Nucleus accumbens (tissue), 56 donors: ENCODE measurements at places on chromosomes 16 and 17.

DNA sequence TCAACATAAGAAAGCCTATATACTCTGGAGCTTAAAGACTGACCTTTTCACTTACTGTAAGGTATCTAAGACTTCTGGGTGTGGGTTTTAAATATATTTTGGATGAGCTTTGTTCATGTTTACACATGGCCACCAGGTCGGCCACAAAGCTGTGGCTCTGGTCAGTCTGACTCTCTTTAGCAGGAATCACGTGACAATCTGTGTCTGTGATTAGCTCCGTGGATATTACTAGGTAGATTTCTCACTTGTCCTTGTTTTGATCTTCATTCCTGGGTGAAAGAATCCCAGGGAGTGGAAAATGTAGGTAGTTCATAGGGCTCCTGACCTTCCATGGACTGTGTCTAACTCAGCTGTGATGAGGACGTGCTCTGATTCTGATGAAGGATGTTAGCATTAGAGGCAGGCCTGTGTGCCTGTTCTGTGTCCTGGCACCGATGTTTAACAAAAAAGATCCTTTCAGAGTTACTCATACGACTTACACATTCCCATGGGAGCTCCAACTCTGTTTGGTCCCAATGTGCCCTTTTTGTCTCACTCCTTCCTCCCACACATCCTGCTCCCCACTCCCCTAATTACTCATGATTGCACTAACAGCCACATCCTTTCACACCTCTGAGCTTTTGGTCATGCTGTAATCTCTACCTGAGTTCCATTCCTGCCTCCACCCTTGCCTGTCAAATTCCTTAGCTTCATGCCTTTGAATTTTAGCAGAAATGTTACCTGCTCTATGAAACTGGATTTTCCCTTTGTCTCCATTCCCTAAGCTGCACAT, 425.1 kb downstream of the MAF start:
- no peak for DNase-seq

GRCh38 chr17:75681289-75681688, 14.2 kb downstream of the SAP30BP start:
- DNase-seq, result no peak

GRCh38 chr16:9191274-9191850, 99.9 kb downstream of the HAPSTR1 start:
- DNase-seq, result no peak

DNA sequence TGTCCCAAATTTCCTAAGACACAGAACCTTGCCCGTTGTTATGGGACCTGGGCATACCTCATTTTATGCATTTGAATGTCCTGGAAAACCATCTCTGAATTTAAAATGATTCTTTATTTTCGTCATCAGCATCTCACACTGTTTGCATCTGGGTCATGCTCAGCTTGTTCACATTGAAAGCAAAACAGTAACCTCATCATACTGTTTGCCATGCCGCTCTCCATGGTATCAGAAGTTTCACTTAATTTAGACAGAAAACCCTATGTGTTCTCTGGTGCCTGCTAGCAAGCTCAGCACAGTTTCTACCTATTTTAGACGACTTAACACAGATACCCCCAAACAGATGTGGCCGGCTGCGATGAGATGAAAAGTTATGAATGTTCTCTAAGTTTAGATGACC, 292.1 kb downstream of the SNX29 start:
- no peak for DNase-seq

- DNase-seq, result no peak
Observed at GRCh38 chr16:1501630-1502029, 8.5 kb downstream of the TELO2 start.

DNA sequence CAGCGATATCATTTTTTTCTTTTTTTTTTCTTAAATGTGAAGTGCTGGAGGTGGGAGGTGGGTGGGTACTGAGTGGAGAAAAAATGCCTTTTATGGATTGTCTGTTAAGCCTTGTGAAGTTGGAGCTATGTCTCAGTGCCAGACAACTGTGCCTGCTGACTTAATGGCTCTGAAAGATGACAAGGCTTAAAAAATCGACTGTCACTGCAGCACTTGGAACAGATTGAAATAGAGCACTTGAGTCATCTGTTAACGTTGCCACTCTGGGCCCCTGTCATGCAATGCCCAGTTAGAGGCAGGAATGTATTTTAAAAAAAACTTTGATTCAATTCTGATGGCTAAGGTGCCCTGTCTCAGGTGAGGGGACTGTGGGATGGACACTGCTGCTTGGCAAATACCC, 108.2 kb upstream of the HS3ST2 start:
- DNase-seq, result peak; percentile 2

DNA sequence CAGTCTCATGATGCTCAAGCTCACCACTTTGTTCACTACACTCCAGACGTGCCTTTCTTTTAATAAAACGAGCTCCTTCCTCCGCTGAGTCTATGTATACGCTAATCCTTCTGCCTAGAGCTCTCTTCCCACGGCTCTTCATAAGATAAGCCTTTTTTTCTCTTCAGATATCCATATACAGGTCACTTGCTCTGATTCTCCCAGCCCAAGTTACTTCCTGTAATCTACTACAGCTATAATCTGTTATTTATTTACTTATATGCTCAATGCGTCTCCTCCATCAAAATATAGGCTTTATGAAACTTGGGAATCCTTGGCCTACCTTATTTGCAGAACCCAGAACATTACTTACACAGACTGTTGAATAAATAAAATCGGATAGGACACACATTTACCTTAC, 17.4 kb downstream of the C16orf87 start:
- no peak for DNase-seq

GRCh38 chr16:13940397-13940933, 20.5 kb downstream of the ERCC4 start:
- no peak for DNase-seq

- no peak for DNase-seq
Observed at GRCh38 chr17:49598918-49599317, 23.2 kb downstream of the NXPH3 start.

DNA sequence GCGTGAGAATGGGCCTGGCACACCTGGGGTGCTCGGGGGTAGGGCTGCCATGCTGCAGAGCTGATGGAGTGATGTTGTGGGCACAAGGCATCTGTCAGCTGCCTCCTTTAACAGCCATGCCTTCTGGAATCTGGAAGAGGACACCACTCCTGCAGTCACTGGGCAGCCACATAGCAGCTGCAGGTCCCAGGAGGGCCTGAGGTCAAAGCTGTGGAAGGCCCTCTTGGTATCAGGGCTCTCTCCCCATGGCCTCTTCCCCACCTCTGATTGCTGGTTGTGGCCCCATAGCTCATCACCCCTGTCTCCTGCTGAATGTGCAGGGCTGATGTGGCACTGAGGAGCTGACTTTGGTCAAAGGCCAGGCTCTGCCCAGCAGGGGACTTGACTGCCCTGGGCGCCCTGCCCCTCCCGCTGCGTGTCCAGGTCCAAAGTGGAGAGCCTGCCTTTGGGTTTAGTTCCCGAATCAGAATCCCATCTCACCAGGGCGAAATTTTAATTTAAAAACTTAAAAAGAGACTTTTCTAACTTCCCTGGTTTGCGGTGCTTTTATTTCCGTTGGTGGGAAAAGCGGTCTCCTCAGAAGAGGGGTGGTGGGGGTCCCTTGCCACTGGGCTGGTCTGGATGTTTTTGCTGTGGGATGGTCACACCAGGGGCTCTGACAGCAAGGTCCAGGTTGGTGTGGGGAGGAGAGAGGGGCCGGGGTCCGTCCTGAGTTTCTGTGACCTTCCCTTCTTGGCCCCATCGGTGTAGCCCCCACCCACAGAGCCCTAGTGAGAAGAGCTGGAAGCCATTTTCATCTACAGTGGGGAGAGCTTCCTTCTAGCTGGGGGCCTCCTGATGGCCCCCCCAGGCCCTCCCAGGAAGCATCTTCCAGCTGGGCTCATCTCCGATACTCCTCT, 5.9 kb downstream of the UBALD2 start:
- no peak for DNase-seq

DNA sequence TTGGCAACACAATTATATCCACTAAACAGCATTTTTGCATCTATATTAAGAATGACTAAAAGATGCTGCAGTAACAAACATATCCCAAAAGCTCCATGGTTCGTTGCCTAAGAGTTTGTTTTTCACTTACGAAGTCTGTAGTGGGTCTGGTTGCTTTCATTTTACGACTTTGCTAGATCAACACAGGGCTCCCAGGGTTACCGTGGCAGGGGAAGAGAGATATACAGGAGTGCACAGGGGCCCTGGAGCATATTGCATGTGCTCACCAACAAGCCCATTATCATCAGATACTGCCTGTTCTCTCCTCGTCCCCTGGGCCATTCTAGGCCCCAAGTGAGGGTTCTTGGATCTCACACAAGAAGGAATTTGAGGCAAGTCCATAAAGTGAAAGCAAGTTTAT, 3.1 kb upstream of the MMP2 start:
- DNase-seq, result no peak

DNA sequence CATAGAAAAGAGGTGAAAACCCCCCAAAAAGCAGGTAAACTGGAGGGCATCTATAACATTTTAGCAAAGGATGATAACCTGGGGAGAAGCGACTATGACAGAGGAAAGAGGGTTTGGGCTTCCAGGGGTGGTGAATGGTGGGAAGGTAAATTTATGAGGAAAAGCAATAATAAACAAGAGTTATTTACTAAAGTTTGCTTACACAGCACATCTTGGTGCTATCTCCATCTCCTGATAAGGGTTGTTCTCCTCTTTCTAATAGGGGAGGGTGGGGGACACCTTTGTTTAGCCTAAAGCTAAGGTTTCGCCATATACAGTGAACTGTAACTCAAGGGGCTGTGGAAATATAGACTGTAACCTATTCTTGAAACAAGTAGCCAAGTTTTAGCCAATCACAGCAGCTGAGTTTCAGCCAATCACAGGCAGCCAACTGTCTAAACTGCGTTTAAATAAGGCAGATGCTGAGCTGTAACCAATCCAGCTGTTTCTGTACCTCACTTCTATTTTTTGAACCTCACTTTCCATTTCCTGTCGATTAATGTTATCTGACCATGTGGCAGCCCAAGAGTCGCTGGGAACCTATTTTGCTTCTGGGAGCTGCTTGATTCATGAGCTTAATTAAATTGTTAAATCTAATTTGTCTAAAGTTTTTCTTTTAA, 191.8 kb downstream of the MAP2K6 start:
- DNase-seq, result no peak

GRCh38 chr17:13293421-13293820, 275.6 kb upstream of the ELAC2 start:
- DNase-seq, result no peak

DNA sequence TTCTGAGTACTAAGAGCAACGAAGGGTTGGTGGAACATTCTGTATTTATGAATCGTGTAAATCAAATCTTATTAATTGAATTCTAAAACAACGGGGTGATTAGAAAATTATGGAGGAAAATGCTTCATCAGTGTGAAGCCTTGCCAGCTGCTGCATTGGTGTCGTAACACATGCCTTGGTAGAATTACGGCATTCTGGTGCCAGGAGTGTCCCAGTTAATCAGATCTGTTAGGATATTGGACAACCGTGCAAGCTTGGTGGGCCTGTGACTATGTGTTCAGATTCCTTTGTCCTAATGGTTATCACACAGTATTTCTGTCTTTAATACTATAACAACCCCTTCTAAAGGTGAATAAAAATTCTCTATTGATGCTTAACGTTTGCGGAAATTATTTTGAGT, 44.2 kb upstream of the TANC2 start:
- no peak for DNase-seq

GRCh38 chr17:75828741-75829140, 15.5 kb downstream of the UNC13D start:
- DNase-seq, result no peak

DNA sequence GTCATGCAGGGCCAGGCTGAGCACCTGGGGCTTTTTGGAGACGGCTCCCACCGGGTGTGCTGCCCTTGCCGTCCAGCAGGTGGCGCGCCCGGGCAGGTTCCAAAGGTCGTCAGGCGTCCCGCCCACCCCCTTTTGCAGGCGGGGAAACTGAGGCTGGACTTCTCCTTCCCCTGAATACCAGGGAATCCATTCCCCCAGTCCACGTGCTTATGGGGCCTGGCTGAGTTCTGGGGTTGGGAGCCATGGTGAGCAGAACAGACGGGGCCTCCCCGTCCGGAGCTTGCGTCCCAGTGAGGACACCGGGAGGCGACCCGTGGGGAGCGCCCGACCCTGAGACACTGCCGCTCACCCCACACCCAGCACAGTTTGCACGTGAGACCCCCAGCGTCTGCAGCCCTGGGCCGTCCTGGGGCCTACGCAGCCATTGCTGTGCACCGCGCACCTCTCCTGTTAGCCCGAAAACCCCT, 51.8 kb upstream of the JPH3 start:
- peak; percentile 10 for DNase-seq

GRCh38 chr16:86016201-86016965, 117.4 kb downstream of the IRF8 start:
- no peak for DNase-seq

DNA sequence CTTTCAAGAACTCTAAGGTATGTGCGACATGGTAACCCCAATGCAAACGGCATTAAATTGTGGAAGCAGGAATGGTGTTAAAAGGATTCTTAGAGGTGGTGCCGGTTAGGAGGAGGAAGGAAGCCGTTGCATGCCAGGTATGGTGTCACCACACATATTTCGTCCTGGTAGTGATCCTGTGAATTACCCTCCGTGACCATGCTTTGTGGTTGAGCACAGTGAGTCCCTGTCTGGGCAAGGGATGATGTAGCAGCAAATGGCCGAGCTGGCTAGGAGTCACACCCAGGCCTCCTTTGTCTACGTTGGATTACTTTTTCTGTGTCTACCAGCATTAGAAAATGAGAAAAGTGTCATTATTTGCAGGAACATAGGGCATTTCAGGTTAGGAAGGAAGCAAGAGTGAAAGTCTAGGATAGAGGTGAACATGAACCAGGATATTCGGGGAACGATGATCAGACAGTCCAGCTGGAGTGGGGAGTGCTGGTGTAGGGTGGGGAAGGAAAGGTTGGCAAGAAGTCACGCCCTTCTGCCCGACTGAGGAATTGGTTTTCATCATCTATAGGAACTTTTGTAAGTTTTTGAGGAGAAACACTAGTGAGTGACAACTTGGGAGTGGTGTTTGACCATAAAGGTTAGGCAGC, 123.5 kb downstream of the PRKCA start:
- DNase-seq, result no peak

- no peak for DNase-seq
Observed at GRCh38 chr16:70396246-70396904, 42.5 kb downstream of the ST3GAL2 start.

GRCh38 chr17:42313773-42314566, 25.7 kb downstream of the STAT5A start:
- no peak for DNase-seq

- no peak for DNase-seq
Observed at GRCh38 chr17:13518261-13519000, 83.3 kb downstream of the HS3ST3A1 start.
